ENCODE measurements at places on chromosomes 3 and 15. TPM values are rescaled to one million over a fixed set of nuclear protein-coding genes. Genes with fewer than 3 reads are reported as not detected.

TNNC1 gene
- 16.6 TPM for total RNA-seq

NDN gene
- 72.7 TPM for total RNA-seq

LTK gene
- 0.51 TPM for total RNA-seq

FBXL22 gene
- 1.1 TPM for total RNA-seq

RBMS3 gene
- 7.9 TPM for total RNA-seq

ZIC4 gene
- not detected for total RNA-seq

MUC20 gene
- total RNA-seq, result 19.7 TPM

VWA5B2 gene
- 23.7 TPM for total RNA-seq

MAGEL2 gene
- total RNA-seq, result 8.2 TPM

C3orf85 gene
- total RNA-seq, result 2.3 TPM

ARHGEF3 gene
- 20.9 TPM for total RNA-seq

BLM gene
- 8.5 TPM for total RNA-seq

OSTN gene
- 1.4 TPM for total RNA-seq

ASB7 gene
- 14.8 TPM for total RNA-seq

ABHD17C gene
- 41.0 TPM for total RNA-seq

SMCO1 gene
- total RNA-seq, result not detected
